ENCODE measurements at places on chromosomes 7 and 10.

DNA sequence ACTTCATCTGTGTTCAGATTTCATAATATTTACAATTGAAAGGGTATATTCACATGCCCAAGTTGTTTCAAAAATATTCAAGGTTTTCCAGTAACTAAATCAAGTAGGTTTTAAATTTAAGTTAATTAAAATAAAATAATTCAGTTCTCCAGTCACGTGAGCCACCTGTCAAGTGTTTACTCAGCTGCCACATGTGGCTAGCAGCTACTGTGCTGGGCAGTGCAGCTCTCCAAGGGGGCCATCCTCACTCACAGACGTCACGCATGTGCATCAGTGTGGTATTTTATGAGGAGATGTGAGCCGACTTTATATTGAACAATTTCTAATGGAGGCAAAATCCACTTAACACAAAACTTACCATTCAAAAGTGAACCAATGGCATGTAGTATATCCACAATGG, 69.7 kb upstream of the CAMK2B start:
- DNase-seq: no peak

DNA sequence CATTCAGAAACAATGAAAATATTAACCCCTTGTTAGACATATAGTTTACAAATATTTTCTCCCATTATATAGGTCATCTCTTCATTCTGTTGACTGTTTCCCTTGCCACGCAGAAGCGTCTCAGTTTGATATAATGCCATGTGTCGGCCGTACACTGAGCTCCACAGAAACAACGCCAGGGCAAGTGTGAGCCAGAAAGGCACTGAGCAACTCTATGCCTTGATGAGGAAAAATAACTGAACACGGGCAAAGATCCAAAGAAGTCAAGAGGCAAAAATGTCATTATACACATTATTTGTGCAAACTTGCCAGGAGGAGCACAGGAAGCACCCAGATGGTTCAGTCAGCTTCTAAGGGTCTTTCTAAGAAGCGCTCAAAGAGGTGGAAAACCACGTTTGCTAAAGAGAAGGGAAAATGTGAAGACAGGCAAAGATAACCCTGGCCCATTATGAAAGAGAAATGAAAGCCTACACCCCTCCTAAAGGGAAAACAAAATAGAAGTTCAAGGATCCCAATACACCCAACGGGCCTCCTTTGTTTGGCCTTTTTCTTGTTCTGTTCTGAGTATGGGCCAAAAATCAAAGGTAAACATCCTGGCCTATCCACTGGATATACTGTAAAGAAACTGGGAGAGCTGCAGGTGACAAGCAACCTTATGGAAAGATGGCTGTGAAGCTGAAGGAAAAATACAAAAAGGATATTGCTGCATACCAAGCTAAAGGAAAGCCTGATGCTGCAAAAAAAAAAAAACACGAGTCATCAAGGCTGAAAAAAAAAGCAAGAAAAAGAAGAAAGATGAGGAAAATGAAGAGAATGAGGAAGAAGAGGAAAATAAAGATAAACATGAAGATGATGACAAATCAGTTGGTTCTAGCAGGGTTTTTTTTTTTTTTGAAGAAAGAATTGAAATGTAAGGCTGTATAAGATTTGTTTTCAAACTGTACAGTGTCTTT, 15.5 kb downstream of the ARHGAP12 start:
- DNase-seq: no peak

DNA sequence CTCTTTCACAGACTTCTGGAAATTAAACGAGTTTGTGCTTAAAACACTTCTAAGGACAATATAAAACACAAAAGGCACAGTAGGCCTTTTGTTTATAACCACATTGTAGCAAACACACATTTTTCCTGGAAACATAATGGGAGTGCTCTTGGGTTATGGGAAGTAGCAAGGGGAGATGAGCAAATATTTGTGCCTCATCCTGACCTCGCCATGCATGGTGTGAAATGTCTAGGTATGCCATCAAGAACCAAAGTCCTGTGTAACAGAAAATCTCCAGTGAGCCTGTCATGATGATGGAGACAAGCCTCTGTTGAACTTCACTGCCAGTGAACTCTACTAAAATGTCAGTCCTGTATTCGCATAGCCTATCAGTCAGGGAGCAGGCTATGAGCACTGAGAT, 1029.6 kb downstream of the LRMDA start:
- no peak for DNase-seq

DNA sequence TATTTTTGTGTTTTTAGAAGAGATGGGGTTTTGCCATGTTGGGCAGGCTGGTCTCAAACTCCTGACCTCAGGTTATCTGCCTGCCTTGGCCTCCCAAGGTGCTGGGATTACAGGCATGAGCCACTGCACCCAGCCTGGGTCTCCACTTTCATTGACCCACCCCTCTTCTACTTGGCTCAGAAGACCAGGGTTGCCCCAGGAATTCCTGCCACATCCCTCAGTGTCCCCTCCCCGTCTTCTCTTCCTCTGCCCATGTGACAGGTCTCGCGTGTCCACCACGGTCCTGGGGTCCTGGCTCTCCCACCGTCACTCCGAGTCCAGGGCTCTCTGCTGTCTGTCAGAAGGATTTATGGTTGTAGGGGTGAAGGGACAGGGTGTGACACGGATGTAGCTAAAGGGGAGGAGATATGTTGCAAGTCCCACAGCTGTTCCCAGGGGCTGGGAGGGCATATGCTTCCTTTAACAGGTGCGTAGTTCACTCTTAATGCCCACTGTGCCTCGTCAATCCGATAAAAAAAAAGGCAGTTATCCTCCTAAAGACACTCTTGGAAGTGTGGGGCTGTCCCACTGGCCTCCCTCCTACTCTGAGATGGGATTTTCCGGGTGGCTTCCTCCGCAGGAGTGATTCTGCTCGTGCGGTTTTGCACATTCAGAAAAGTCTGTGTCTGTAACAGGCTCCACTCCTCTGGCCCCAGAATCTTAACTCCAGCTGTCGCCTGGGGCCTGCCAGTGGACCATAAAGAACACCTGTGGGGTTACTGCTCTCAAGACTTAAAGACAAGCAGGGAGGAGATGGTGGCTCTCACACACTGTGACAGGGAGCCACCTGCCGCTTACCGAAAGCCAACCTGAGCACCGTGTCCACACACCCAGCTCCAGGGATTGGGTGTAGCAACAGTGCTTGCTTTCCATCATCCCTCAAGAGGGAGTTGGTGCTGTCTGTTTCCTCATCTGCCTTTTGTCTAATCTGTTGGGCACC, 36.7 kb upstream of the SHH start:
- no peak for DNase-seq

DNA sequence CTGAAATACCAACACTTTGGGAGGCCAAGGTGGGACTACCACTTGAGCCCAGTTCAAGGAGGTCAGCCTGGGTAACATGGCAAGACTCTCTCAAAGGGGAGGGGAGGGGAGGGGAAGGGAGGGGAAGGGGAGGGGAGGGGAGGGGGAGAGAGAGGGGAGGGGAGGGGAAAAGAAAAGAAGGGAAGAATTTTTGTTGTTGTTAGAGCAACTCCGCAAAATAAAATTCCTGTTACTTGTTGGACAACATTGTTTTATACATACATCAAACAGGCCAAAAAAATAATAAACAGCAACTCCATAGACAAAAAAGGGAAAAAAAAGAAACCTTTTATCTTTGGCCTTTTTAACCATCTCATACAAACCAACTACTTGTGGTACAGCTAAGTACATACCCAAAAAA, 57.3 kb upstream of the TRIM24 start:
- DNase-seq: no peak

DNA sequence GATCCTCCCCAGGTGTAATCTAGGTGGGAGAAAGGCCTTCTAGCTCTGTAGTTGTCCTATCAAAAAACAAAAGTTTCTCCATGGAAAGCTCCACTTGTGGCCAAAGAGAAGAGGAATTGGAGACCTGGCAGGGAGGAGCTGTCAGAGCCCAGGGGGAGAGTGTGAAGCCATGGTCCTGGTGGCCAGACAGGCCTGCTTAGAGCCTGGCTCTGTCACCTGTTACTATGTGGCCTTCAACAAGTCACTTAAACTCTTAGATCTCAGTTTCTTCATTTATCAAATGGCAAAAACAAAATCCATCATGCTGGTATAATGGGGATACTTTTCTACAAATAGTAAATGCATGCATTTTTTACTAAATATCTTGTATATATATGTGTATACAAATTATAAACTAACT, 59.0 kb upstream of the NFE2L3 start:
- DNase-seq: no peak

GRCh38 chr10:13740461-13740860, 153.7 kb downstream of the PRPF18 start:
- DNase-seq: no peak

DNA sequence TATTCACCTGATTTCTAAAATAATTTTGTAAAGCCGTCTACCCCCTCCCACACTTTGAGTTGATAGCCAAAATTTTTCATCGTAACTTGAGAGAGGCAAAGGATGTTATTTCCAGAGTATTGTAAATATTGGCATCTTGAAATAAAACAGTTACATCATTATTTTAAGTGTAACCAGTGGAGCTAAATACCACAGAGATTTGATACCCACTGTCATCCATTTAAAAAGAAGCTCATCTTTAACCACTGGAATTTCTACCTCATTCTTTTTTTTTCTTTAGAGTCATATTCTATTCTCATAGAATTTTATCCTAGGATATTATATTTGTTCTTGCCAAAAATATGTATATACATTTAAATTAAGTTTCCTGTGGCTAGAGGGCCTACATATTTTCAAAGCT, 48.6 kb downstream of the CAMK1D start:
- no peak for DNase-seq

DNA sequence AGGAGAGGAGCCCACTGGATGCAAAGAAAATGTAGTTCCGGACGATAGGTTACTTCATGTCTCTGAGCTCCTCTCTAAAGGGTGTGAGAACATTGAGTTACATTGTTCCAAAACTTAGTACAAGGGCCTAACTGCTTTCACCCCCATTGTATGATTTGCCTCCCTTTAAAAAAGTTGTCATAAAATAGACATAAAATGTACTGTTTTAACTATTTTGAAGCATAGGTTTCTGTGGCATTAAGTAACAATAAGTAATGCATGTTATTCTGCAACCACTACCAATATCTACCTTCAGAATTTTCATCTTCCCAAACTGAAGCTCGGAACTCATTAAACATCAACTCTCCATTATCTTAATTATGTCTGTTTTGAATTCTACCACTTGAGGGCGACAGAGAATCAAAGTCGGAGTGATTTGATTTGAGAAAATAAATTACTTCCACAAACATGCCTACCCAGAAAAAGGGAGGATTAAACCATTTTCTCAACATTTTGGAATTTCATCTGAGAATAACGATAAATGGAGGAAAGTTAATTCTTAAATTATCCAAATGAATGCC, 2.7 kb downstream of the IGFBP1 start:
- DNase-seq: no peak

DNA sequence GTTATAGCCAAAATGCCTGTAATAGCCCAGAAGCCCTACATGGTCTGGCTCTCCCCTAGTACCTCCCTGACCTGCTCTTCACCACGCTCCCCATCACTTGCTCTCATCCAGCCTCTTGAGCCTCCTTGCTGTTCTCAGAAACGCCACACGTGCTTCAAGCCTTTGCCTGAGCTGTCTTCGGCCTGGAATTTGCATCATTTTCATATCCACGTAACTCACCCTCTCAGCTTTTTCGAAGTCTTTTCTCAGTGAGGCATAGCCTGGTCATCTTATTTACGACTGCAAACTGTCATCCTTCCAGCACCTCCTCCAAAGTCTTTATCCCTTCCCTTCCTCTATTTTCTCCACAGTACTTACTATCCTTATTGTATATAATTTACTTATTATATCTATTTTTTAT, 151.0 kb upstream of the AHR start:
- DNase-seq: no peak

GRCh38 chr7:132581431-132581830, 5.2 kb upstream of the PLXNA4 start:
- DNase-seq: no peak

GRCh38 chr7:84900215-84900614, 286.6 kb downstream of the SEMA3D start:
- DNase-seq: no peak

GRCh38 chr10:97135464-97135863, 50.3 kb downstream of the SLIT1 start:
- DNase-seq: no peak

GRCh38 chr7:98194186-98194585, 17.1 kb upstream of the BHLHA15 start:
- no peak for DNase-seq

DNA sequence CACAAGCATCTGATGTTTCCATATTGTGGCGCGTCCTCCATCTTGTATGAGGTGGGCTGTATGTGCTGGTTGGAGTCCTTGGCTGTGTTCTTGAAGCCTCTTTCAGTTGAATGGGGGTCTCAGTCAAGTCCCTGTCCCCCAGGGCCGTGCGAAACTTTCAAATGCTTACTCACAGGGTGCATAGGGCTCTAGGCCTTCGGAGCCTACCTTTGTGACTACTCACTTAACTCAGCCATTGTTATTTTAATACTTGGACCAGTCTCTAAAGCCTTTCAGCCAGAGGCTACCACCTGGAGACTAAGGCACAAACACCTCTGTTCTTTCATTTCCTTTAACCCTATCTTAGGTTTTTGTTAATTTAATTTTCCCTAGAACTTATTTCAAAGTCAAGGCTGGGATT, 785.9 kb downstream of the GATA3 start:
- DNase-seq: no peak

DNA sequence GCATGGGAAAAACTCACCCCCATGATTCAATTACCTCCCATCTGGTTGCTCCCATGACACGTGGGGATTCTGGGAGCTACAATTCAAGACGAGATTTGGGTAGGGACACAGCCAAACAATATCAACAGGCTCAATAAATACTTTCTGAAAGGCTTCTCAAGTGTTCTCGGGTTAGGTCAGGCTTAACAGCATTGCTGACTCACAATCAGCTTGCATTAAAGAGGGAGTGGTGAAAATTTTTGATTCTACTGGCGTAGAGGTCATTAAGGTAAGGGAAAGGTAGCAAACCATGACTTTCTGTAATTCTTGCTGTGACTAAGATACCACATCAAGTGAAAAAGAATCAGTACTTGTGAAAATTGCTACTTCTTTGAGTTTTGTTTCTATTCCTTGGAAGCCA, 126.4 kb downstream of the JCAD start:
- DNase-seq: no peak

- DNase-seq: no peak
Measured at GRCh38 chr10:115558252-115558651, 465.1 kb downstream of the ATRNL1 start.

DNA sequence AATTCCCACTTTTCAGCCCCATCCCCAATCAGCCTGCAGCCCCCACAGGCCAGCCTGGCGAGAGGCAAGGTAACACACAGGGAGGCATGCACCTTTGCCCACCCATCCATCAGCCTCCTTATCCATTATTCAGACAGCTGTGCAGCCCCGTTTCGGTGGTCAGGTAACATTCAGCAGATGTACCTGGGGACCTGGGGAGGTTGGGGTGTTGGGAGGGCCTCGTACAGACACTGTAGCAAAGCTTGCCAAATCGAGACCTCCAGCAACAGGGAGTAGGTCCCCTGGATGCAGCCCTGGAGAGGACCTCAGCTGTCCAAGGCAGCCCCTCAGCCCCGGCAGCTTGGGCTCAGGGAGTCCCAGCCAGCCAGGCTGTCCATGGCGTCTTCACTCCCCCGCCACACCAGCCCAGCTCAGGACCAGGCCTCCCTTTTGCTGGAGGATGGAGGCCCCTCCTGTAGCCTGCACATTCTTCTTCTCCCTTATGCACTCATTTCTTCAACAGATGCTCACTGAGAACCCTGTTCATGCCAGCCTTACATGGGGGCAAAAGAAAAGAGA, 8.5 kb upstream of the DRGX start:
- DNase-seq: no peak

- DNase-seq: no peak
Measured at GRCh38 chr7:128065872-128066271, 34.6 kb upstream of the LRRC4 start.
